AG09319 (cell line): ENCODE measurements at places on chromosomes 1 and 21.

GRCh38 chr1:152768847-152769533 is 6.0 kb upstream of the LCE1F start:
- peak; percentile 66 for DNase-seq

DNA sequence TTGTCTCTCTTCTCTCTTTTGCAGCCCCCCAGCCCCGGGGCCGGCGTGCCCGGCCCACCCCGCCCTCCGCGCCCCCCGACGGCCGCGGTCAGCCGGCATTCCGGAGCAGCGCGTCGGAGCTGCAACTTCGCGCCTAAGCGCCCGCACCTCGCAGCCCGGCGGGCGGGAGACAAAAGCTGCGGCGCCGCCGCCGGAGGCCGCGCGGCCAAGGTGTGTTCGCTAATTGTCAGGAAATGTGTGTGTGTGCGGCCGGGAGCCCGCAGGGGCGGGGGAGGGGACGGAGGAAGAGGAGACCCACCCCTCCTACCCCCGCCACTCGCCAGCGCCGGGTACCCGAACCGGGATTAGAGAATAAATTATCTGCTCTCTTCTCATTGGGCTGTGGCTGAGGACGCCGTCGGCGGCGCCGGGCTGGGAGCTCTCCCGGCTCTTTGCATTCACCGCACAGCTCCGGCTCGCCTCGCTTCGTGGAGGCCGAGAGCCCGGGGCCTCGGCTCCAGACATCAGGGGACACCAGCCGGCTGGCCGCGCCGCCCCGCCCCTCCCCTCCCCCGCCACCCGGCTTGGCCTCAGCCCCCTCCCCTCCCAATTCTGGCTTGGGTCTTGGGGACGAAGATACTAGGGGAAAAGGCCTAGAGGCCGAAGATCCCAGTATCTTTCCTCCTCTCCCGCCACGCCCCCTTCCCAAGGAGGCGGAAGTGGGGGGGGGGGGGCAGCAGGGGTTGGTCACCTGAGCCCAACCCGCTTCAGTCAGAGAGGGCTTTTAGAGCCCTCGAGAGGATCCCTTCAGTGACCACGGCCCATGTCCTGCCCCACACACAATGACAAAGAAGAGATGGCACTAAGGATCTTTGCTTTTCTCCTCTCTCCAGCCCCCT is 1.3 kb upstream of the BLACAT1 start:
- DNase-seq = no peak

- no peak for DNase-seq
Measured at GRCh38 chr1:196535727-196536126, 72.5 kb downstream of the KCNT2 start.

DNA sequence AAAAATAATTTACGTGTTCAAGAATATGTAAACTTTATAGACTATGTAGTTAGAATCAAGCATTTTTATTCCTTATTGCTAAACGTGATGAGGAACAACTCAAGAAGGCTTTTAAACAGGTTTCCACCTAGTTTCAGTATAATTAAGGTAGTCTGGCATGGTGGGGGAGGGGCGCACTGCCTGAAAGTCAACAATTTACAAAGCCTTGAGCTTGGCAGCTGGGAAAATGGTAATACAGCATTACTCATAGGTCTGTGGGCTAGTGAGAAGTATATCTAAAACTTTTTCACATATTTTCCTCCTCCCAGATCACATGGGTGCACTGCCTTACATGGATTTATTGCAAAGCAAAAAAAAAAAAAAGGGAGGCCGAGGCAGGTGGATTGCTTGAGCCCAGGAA is 75.2 kb downstream of the EVI5 start:
- no peak for DNase-seq

DNA sequence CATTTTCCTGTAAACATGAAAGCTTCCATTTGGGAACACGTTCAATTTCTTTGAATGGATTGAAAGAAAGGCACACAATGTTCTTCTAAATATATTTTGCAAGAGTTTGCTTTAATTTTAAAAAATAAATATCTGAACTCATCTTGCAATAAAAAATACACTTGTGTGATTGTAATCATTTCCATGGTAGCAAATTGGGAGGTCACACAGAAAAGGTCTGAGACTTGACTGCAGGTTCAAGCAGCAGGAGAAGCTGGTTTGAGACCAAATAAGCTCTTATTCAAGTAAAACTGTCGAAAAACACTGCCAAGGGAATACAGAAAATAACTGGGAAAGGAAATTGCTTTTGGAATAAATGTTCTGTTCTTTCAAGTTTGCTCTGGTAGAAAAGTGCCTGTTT is 498.9 kb downstream of the ADGRL2 start:
- DNase-seq = no peak

- DNase-seq = no peak
Measured at GRCh38 chr1:6130036-6130435, 50.1 kb downstream of the CHD5 start.

- no peak for DNase-seq
Measured at GRCh38 chr1:70264839-70265238, 43.7 kb downstream of the SRSF11 start.

DNA sequence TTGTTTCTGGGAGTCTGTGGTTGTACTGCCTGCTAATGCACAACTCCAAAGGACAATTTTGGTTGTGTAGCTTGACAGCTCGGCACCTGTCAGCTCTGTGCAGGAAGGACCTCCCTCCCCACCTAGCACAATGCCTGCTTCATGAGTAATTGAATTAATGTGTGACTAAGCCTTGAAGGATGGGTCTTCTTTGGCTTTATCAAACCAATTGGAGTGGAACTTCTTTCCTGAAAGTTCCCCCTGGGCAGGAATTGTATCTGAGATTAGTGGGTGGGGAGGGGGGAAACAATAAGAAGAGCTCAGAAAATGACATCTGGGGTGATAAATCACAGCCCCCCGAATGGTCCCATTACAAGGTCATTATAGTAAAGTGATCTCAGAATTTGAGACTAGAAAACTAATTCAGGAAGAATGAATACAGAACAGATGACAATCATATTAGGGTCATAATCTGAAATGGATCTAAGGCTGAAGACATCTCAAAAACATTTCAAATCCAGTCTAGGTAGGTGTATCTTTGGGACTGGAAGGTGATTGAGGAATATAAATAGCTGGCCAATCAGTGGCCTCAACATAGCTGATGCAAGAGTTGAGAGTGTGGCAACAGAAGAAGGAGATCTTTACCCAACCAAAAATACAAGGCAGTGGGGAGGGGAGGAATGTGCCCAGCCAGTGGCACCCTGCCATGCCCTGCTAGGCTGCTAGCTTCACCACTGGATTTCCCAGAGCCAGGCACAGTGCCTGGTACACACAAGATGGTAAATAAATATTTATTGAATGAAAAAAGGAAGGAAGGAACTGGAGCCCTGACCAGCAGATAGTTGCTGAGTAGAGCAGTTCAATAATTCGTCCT is 10.1 kb upstream of the SESN2 start:
- peak; percentile 63 for DNase-seq

DNA sequence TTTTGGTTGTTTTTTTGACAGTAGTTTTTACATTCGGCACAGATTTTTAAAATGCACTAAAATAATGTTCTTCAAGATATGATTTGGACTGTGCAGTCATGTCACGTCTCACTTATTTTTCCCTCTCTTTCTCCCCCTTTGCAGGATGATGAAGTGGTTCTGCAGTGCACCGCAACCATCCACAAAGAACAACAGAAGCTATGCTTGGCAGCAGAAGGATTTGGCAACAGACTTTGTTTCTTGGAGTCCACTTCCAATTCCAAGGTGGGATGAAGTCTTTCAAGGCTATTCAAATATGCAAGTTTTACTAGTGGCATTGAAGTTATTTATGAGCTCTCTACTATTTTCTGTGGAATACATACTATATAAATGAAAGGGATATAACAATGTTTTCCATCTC is 228.4 kb downstream of the RYR2 start:
- DNase-seq = no peak

DNA sequence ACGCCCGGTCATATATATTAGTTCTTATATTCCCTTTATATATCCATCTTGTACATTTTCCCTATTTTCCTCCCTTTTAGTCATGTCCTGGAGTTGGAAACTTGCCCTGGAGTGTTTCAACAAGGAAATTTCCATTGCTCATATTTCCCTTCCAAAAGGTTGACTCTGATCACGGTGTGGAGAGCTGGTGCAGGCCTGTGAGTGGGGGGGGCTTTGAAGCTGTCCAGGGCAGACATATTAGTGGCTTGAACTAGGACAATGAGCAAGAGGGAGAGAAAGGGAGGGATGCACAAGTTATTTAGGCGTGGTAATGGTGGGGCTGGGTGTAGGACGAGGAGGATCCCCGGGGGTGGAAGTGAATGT is 30.4 kb upstream of the TMEM61 start:
- DNase-seq = no peak

- DNase-seq = no peak
Measured at GRCh38 chr1:101356604-101357443, 120.0 kb downstream of the S1PR1 start.

DNA sequence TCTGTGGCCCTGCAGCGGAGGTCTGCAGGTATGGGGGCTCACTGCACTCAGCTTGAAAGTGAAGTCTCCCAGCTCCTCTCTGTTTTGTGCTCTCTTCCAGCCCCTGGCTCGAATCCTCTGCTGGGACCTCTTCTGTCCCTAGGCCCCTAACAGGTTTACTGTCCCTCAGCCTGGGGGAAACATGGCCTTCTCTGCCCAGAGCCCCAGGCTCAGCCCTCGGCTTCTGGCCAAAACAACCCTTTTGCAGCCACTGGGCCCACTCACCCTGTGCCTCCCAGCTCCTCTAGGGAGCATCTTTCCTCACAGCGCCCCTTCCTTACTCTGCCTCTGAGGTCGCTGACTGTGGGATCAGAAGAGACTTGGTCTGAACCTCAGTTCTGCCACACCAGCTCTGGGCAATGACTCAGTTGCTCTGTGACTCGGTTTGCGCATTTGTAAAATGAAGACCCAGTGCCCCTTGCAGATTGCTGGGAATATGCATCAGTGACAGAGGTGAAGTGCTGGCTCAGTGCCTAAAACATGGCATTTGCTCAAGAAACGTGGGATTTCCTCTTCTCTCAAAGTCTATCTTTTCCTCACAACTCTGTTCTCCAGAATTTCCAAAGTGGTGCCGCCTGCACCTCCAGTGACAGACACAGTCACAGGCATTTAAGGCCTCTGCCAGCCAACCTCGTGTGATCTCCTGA is 26.5 kb upstream of the TENT5C start:
- no peak for DNase-seq
